ENCODE measurements at places on chromosomes 2 and 18.
A peak's percentile ranks its signal among the peaks of the same experiment; 100 is the strongest.

- DNase-seq: no peak
Measured at GRCh38 chr2:128738446-128739110, 419.9 kb upstream of the HS6ST1 start.

GRCh38 chr2:172208791-172209325, 106.2 kb upstream of the DLX2 start:
- DNase-seq: no peak

DNA sequence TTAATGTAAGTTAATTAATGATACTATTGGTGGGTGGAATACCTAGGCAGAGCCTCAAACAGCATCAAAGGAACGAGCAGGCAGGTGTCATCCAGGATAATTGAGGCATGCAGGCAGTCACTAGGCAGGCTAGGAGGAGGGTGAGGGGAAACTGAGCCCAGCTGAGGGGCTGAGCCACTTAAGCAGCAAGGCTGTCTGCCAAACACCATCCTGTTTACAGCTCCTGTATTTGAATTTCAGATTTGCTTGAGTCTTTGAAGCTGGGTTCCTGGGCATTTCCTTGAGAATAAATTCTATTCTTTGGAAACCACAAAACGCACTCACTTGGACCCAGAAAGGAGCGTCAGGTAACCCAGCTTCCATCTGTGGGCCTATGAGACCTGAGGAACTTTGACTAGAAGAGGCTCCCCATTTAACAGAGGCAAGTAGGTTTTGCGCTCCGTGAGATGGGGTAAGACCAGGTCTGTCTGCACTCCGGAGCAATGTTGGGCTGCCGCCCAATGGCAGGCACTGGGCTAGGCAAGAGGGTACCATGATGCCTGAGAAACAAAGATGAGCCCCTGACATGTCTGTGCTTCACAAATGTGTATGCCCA, 2.0 kb downstream of the EDAR start:
- no peak for DNase-seq

DNA sequence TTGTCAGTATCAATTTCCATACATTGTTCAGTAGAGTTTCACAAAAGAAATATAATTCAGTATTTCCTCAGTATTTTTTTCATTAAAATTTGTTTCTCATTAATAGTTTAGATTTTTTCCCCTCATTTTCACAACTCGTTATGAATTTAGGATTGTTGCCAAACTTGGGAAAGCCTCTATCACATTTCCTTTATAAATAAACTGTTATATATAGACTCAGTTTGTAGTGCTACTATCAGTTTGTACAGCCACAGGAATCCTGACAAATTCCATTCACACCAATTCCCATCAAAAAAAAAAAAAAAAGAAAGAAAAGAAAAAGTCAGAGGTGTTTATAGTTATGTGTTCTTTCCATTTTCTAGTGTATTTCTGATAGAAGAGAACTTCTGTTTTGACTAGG, 123.3 kb upstream of the DCC start:
- no peak for DNase-seq

DNA sequence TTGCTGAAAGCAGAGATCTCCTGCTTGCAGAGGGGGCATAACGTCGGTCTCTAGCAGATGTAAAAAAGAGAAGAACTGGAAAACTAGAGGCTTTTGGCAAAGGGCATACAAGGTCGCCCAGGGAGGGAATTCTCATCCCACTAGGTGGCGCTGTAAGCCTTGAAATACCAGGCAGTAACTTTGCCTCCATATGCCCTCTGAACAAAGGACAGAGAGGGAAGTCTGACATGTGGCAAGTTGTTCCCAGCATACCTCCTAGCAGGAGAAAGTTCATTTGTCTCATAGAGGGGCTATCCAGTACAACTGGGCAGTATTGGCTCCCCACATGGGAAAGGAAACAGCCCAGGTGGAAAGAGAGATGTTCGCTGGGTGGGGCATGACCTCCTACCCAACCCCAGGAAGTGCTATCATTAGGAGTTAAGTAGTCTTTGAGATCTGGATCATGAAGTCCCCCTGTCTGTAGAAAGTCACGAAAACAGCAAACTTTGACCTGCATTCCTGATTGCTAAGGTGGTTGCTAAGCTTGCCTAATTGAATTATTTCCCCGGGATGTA, 39.9 kb downstream of the STK17B start:
- DNase-seq: peak; percentile 80

GRCh38 chr18:6901286-6901926, 171.9 kb downstream of the ARHGAP28 start:
- DNase-seq: no peak

GRCh38 chr2:43349904-43350303, 123.5 kb upstream of the ZFP36L2 start:
- DNase-seq: no peak

GRCh38 chr18:39845631-39846030, 2109.4 kb upstream of the PIK3C3 start:
- no peak for DNase-seq

GRCh38 chr2:43178602-43179542, 47.5 kb downstream of the ZFP36L2 start:
- DNase-seq: no peak

GRCh38 chr2:127674241-127675209, 805 bp downstream of the LIMS2 start:
- no peak for DNase-seq

- no peak for DNase-seq
Measured at GRCh38 chr18:63070767-63071502, 248.6 kb downstream of the BCL2 start.

- DNase-seq: no peak
Measured at GRCh38 chr2:182818925-182819324, 47.5 kb downstream of the FRZB start.

- no peak for DNase-seq
Measured at GRCh38 chr2:236576953-236577352, 7.3 kb downstream of the ACKR3 start.

GRCh38 chr18:72866901-72867745, 664 bp downstream of the NETO1 start:
- DNase-seq: no peak

DNA sequence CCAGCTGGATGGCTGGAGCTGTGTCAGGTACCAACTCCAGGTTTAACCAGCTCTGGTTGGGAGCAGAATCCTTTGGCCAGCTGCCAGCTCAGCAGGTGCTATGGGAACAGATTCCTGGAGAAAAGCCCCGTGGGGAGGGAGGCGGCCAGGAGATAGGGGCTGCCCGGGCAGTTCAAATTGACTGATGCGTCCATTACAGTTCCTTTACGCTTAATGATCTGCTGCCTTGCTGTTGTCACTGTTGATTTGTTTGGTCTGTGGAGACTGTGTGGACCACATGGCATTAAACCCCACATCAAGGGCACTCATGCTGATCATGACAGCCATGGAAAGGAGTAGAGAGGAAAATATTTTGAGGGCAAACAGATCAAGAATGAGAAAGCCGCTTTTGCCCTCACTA, 200.0 kb downstream of the TSN start:
- no peak for DNase-seq

DNA sequence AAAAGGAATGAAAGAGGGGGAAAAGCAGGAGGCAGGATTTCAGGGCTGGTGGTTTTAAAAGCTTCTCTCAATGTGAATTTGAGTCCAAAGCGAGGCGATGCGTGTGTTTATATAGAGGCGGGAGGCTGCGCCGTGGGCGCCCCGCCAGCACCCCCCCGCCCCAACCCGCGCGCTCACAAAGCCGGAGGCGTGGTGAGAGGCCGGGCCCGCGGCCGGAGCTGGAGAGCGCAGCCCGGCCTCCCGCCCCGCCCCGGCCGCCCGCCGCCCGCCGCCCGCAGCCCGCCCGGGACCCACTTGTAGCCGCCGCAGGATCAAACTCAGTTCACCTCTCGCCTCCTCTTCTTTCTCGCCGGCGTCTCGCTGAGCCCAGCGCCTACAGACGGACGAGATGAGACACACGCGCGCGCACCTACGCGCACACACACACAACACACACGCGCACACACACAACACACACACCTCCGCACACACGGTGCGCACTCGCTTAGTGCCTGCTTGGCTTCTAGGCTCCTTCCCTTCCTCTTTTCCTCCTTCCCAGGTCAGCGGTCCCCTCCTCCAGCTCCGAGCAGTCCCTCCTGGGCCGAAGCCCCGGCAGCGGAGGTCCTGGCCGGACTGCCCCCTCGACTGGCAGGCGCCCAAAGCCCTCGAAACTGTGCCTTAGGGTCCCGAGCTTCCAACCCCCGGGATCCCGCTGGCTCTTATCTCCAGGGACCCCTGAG, 1.3 kb upstream of the CYP26B1 start:
- DNase-seq: no peak

DNA sequence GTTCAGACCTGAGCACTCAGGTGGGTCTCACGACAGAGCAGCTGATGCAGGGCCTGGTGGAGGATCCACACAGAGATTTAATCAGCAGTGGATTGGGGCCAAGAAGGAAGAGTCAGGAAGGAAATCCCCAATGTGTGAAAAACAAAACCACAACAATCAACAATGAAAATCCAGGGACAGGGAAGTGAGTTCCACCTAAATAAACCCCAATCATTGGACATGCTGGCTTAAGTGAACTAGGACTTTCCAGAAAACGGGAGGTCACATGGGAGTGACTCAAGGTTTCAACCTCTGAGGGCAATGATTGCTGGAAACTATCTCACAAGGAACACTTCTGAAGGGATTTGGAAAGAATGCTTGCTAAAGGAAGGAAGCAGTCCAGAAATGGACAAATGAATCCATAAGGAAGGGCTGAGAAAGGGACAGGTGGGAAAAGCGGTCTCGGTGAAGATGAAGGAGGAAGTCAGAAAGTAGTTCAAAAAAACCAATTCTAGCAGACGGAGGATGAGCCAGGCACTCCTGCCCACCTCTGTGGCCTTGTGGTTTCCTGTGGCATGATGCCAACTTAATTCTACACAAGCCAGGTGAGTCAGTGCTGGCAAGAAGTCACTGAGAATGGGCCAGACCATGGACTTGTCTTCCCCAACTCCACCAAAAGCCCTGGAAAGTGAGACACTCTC, 15.4 kb upstream of the XDH start:
- DNase-seq: peak; percentile 34

DNA sequence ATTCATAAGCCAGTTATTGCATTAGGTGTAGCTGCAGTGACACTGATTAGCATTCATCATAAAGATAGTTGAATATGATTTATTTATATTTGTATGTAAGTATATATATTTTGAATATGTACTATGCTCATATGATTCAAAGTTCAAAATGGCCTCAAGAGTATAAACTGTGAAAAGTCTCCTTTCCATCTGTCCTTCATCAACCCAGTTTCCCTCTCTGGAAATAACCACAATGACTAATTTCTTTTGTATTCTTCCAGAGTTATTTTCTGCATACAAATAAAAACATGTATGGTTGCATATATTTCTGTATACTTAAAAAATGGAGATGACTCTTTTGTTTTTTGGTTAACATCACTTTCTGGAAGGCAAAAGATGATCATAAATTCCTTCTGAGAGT, 95.2 kb downstream of the CAMKMT start:
- DNase-seq: no peak

DNA sequence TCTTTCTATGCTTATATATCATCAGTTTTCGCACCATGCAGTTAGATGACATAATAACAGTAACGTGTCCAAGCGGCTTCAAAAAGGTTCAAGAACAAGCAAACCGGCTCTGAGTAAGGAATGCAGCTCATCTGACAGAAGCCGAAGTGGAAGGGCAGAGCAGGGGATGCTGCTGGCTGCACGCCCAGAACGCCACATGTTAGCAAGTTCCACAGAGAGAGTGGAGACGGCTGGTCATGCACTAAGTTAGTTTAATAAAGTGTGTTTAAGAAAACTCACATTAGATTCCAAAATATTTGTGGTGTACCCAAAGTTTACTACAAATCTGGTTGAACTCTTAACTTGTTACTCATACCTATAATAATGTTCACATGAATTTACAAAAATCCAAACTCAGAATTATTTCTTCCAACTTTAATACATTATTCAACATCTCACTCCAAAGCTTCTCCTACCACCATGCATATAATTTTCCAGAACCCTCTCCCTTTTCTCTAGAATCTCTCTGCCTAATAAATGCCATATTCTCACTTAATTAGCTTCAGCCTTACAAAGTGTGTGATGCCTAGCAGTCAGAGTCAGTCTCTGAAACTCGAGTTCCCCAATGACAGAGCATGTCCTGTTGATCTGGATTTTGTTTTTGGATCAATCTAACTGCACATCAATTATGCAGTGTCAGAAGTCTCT, 170.0 kb downstream of the DNAH7 start:
- DNase-seq: no peak

GRCh38 chr2:140865837-140866236, 1265.0 kb downstream of the LRP1B start:
- no peak for DNase-seq

GRCh38 chr2:18404708-18405107, 155.7 kb downstream of the RDH14 start:
- DNase-seq: no peak

DNA sequence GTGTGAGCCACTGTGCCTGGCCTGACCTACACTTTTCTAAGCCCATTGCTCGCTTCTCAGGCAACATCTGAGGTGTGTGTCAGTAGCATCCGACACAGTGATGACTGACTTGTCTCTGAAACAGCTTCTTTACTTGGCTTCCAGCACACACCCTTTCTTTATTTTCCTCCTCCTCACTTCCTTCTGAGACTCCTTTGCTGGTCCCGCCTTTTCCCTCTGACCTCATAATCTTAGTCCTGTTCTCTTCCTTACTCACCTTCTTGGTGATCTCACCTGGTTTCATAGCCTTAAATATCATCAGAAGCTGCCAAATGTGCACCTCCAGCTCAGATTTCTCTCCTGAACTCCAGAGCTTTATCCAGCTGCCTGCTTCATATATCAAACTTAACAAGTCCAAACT, 66.6 kb upstream of the PELI1 start:
- DNase-seq: no peak

GRCh38 chr2:96412307-96413258, 77.0 kb downstream of the NCAPH start:
- no peak for DNase-seq

DNA sequence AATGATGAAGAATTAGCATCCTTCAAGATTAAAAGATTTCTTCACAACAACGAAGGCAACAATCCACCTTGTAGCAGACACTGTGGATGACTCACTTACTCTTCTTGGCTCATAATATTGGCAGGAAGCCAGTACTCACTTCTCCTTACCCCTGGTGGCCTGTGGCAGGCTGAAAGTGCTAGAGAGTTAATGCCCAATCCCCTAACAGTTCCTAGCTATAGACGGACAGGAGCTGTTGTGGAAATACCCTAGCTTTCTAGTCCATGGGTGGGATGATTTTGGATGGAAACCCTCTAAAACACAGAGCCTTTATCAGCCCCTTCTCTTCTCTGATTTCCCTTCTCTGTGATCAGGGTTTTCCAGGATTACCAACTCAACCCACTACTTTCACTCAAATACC, 128.6 kb upstream of the NYAP2 start:
- DNase-seq: no peak

GRCh38 chr2:215811409-215812345, 201.7 kb downstream of the MREG start:
- DNase-seq: no peak

DNA sequence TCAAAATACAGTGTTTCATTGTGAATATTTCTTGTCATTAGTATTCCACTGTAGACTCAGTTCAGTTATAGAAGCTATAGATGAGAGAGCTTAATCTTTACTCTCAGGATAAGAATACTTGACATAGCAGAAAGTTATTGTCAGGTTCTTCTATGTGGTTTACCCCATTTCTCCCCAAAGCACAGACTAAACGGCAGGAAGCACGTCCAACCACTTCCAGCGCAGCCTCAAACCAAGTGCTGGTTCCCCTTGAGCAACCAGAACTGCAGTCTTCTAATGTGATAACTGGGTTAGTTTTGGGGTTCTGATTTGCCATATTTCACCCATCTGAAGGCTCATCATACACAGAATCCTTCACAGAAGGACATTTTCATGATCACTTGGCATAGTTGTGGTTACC, 324.7 kb downstream of the SLC8A1 start:
- DNase-seq: no peak

GRCh38 chr2:207317378-207317984, 151.7 kb upstream of the KLF7 start:
- DNase-seq: no peak

Measured in stimulated activated CD4-positive, alpha-beta T cell treated with anti-CD3 and anti-CD28 coated beads, Interleukin-12 subunit alpha, Interleukin-12 subunit beta, amount 100 ng/mL, for 48 hours (primary cell).